A549 treated with AZD2906 at 1 μM for 4 hours (cell line): ENCODE measurements at places on chromosomes 3 and 15. TPM values are rescaled to one million over a fixed set of nuclear protein-coding genes. Genes with fewer than 3 reads are reported as not detected.

The SPESP1 gene
- not detected in 5 replicates for total RNA-seq

The VWA5B2 gene
- total RNA-seq = 0.29 to 0.55 TPM (median 0.36 TPM) in 5 replicates

The COL6A5 gene
- not detected in 5 replicates for total RNA-seq

The EFHB gene
- 0.79 to 1.5 TPM (median 1.2 TPM) in 5 replicates for total RNA-seq

The GP9 gene
- total RNA-seq = 0.14 TPM in 1 of 5 replicates, not detected in the others

The C3orf33 gene
- total RNA-seq = 5.0 to 6.5 TPM (median 6.0 TPM) in 5 replicates

The ZNF197 gene
- total RNA-seq = 1.3 to 2.4 TPM (median 1.7 TPM) in 5 replicates

The ROBO2 gene
- total RNA-seq = not detected in 5 replicates

The CD86 gene
- total RNA-seq = 0.07 TPM in 1 of 5 replicates, not detected in the others

The SFMBT1 gene
- 8.8 to 11.2 TPM (median 9.4 TPM) in 5 replicates for total RNA-seq

The CEP70 gene
- total RNA-seq = 7.9 to 12.3 TPM (median 10.1 TPM) in 5 replicates

The PLA2G4E gene
- total RNA-seq = 0.06 TPM in 1 of 5 replicates, not detected in the others

The LMAN1L gene
- 0.02 to 0.06 TPM in 2 of 5 replicates, not detected in the others for total RNA-seq

The P2RY14 gene
- not detected in 5 replicates for total RNA-seq

The MAN2A2 gene
- total RNA-seq = 23.5 to 29.6 TPM (median 24.9 TPM) in 5 replicates

The PAQR5 gene
- total RNA-seq = 69.3 to 93.4 TPM (median 86.5 TPM) in 5 replicates

The SPTSSB gene
- total RNA-seq = 0.01 TPM in 1 of 5 replicates, not detected in the others

The AHSG gene
- 0.05 to 0.12 TPM (median 0.06 TPM) in 4 of 5 replicates, not detected in the other for total RNA-seq

The FYCO1 gene
- total RNA-seq = 4.1 to 5.9 TPM (median 4.8 TPM) in 5 replicates

The NR1I2 gene
- total RNA-seq = not detected in 5 replicates

The C3orf70 gene
- total RNA-seq = 0.07 to 0.21 TPM (median 0.09 TPM) in 5 replicates

The GPR27 gene
- total RNA-seq = 2.2 to 3.3 TPM (median 3.0 TPM) in 5 replicates

The CYP19A1 gene
- 0.10 to 0.56 TPM (median 0.18 TPM) in 5 replicates for total RNA-seq

The SLC35A5 gene
- 12.4 to 18.2 TPM (median 15.7 TPM) in 5 replicates for total RNA-seq

The STARD9 gene
- 1.1 to 1.9 TPM (median 1.6 TPM) in 5 replicates for total RNA-seq

The GP5 gene
- 0.01 to 0.02 TPM in 2 of 5 replicates, not detected in the others for total RNA-seq
